Thymus (tissue), 14 donors: ENCODE measurements at places on chromosomes 5 and 9.

GRCh38 chr5:102933316-102933715 is 178.2 kb downstream of the PAM start:
- no peaks in the 10 kb centered on the region for H3K4me1 ChIP-seq
- H3K4me3 ChIP-seq, result no peak overlapping the region
- H3K27me3 ChIP-seq, result no peaks in the 10 kb centered on the region
- no peak overlapping the region for H3K27ac ChIP-seq
- no peak for DNase-seq

DNA sequence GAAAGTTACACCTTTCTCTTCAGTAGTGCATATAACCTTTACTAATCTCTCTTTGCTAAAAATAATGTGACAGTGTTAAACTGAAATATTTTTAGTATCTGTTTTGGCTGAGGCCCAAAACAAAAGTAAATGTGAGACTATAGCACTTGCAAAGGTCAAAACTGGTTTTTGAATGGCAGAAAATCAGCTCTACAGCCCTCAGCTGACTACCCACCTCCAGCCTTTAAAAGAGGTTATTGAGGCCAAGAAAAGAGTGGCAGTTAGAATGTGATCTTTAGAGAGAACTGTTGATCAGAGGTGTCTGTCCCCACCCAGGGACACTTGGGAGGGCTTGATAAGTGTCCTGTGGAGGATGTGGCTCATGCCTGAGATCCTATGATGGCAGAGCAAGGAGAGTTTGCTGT is 30.9 kb downstream of the PRKACG start:
- H3K4me3 ChIP-seq, result no peak overlapping the region
- DNase-seq, result no peak
- no peaks in the 10 kb centered on the region for H3K4me1 ChIP-seq
- H3K27ac ChIP-seq, result no peak overlapping the region
- H3K36me3 ChIP-seq, result no peaks in the 10 kb centered on the region

DNA sequence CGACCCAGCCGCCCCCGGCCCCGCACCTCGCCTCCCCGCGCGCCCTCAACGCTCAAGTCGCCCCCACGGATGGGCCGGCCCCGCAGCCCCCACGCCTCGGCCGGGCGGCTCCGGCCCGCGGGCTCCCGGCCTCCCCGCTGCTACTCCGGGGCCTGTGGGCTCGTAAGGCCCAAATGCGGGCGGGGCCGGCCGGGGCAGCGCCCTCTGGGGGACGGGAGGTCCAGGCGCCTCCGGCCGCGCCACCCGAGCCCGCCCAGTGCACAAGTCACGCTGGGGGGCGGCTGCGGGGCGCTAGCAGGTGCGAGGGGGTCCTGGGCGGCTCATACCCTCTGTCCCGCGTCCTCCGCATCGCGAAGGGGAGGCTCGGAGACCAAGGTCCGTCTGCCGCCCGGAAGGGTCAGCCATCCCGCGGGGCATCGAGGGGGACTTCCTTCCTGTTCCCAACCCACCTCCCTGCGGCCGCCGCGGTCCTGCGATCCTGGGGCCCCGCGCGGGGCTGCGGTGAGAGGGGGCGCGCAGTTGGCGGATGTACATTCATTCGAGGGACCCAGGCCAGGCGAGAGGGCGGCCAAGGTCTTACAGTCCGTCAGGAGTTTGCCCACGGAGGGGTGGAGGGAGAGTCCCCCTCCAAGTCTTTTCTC is at the start of gene CIZ1:
Gene CIZ1, minus strand, starts transcription at position 167 of the 641 bp plus-strand sequence. CDS start 715 bp downstream, outside the sequence.
- peaks cover 13% of the 10 kb centered on the region for H3K27me3 ChIP-seq
- peak within 1 kb of the TSS; percentile 66 for H3K4me3 ChIP-seq
- peaks cover 4% of the 10 kb centered on the region for H3K36me3 ChIP-seq
- DNase-seq, result no peak
- H3K4me1 ChIP-seq, result peaks cover 10% of the 10 kb centered on the region

- H3K27me3 ChIP-seq, result peaks cover 26% of the 10 kb centered on the region
- DNase-seq, result no peak
- H3K4me3 ChIP-seq, result no peak overlapping the region
- H3K27ac ChIP-seq, result no peak overlapping the region
- H3K4me1 ChIP-seq, result peaks cover 3% of the 10 kb centered on the region
Measured at GRCh38 chr5:136129445-136129844, 3.2 kb upstream of the SMAD5 start.

GRCh38 chr5:56567278-56567677 is 248.1 kb upstream of the MAP3K1 start:
- H3K27me3 ChIP-seq, result no peaks in the 10 kb centered on the region
- no peaks in the 10 kb centered on the region for H3K36me3 ChIP-seq
- H3K27ac ChIP-seq, result no peak overlapping the region
- DNase-seq, result no peak
- H3K4me3 ChIP-seq, result no peak overlapping the region

DNA sequence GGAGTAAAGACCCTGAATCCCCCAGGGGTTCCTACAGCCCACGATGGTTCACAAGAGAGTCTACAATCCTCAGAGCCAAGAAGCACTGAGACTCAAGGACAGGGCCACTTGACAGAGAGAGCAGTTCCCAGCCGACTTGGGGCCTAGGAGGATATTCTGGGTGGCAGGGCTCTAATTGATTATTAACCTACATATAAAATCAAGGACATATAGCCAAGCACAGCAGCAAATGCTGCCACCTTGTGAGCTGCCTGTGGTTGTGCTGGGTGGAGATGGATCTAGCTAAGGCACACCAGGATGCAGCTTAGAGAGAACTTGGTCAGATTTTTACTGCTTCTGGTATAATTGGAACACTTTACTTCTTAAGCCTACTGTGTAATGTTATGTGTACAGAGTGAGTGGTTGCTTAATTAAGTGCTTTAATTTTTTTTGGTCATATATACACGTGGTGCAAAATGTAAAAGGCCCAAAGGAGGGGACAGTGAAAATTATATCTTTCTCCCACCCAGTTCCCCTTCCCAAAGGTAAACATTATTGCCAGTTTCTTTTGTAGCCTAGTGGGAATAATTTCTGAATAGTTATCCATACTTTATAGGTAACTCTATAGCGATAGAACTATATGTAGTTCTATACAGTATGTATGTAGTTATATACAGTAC is 78.8 kb downstream of the F2RL2 start:
- H3K27ac ChIP-seq, result no peak overlapping the region
- peaks cover 3% of the 10 kb centered on the region for H3K4me1 ChIP-seq
- no peaks in the 10 kb centered on the region for H3K27me3 ChIP-seq
- H3K36me3 ChIP-seq, result no peaks in the 10 kb centered on the region

DNA sequence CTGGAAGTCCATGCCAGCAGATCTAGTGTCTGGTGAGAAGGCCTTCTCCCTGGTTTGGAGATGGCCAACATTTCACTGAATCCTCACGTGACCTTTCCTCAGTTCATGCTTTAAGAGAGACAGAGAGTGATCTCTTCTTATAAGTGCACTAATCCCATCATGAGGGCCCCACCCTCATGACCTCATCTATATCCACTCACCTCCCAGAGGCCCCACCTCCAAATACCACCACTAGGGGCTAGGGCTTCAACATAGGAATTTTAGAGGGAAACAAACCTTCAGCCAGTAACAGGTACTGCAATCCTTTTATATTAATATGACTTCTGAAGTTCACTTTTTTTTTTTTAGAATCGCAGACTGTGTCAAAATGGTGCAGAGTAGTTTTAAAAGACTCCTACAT is 496.9 kb upstream of the ADAMTS16 start:
- DNase-seq, result no peak
- H3K4me3 ChIP-seq, result no peak overlapping the region
- no peaks in the 10 kb centered on the region for H3K4me1 ChIP-seq

DNA sequence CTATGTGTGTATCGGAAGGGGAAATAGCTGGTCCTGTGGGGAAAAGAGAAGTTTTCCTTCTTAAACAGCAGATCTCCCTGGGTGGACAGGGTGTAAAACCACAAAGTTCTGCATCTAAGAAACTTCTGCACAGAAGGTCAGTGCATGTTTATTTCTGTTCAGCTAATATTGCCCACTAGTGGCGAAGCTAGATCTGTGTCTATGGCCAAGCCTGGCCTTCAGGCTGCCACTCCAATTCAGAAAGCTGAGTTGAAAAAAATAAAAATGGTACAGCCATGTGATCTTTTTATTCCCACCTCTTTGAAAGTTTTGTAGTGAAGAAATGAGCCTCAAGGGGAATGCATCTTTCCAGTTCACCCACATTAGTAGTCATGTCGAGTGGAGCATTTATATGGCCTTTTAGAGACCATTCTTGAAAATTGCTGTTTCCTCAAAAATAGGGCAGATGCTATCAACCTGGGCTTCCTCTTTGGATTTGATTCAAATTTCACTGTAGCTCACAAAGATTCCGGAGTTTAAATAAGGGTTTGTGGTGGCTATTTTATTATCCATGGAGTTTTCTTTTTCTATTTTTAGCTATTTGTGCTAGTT is 488.0 kb downstream of the PRELID2 start:
- H3K36me3 ChIP-seq, result no peaks in the 10 kb centered on the region
- no peak for DNase-seq
- no peaks in the 10 kb centered on the region for H3K4me1 ChIP-seq
- H3K27me3 ChIP-seq, result no peaks in the 10 kb centered on the region
- H3K4me3 ChIP-seq, result no peak overlapping the region
- H3K27ac ChIP-seq, result no peak overlapping the region

- no peak for DNase-seq
- no peak overlapping the region for H3K4me3 ChIP-seq
- H3K4me1 ChIP-seq, result no peaks in the 10 kb centered on the region
Measured at GRCh38 chr5:140152022-140152999, 22.7 kb upstream of the CYSTM1 start.

- no peaks in the 10 kb centered on the region for H3K4me1 ChIP-seq
- peaks cover 2% of the 10 kb centered on the region for H3K27me3 ChIP-seq
- no peaks in the 10 kb centered on the region for H3K36me3 ChIP-seq
- H3K4me3 ChIP-seq, result no peak overlapping the region
Measured at GRCh38 chr5:135593141-135593540, 14.3 kb upstream of the CXCL14 start.

- no peaks in the 10 kb centered on the region for H3K4me1 ChIP-seq
- no peak for DNase-seq
- H3K27ac ChIP-seq, result no peak overlapping the region
- H3K36me3 ChIP-seq, result no peaks in the 10 kb centered on the region
- H3K27me3 ChIP-seq, result no peaks in the 10 kb centered on the region
Measured at GRCh38 chr9:86201474-86202337, 57.8 kb downstream of the C9orf153 start.

- H3K27ac ChIP-seq, result no peak overlapping the region
- DNase-seq, result peak; percentile 5
- H3K4me3 ChIP-seq, result no peak overlapping the region
- H3K36me3 ChIP-seq, result no peaks in the 10 kb centered on the region
- H3K27me3 ChIP-seq, result no peaks in the 10 kb centered on the region
Measured at GRCh38 chr9:87792831-87793288, 66.9 kb downstream of the CTSL start.

GRCh38 chr5:2921651-2922050 is 170.2 kb upstream of the IRX2 start:
- H3K27me3 ChIP-seq, result no peaks in the 10 kb centered on the region
- H3K4me3 ChIP-seq, result no peak overlapping the region
- H3K36me3 ChIP-seq, result no peaks in the 10 kb centered on the region
- H3K4me1 ChIP-seq, result no peaks in the 10 kb centered on the region

GRCh38 chr5:98128846-98129245 is 644.6 kb upstream of the RGMB start:
- no peaks in the 10 kb centered on the region for H3K36me3 ChIP-seq
- no peaks in the 10 kb centered on the region for H3K4me1 ChIP-seq
- DNase-seq, result no peak
- no peak overlapping the region for H3K27ac ChIP-seq

DNA sequence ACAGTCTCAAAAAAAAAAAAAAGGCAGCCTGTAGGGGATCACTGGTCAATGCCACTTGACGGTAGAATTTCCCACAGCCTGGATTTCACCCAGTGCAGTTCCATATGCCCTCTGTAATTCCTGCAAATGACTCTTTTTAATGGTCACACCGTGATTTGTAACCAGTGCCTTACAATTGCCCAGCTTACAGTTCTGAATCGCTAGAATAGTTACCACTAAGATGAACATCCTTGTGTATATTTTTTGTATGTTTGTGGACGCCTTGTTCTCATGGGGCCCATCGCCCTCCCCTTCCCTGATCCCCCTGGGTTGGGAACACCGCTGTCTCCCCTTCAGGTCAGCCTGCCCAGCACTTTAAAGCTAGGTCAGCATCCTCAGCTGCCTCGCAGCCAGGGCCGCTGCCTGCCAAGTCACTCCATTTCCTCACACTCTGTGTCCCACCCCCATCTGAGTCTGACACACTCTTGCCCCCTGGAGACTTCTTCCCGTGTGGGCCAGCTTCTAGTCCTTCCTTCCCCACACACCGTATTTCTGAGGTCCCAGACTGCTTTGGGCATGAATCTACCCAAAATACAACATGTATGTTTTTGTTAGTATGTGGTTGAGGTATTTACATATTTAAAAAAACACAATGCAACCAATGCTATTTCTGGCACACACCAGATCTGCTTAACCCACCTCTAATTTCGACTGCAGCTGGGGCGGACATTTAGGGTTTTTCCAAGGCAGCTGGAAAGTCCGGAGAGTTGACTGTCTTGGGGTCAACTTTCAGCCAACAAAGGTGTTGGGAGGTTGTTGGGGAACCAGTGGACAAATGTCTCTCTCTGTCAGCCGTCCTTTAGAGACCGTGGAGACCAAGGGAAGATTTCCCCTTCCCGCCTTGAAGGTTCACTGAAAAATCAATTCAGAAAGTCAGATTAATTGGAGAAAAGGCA is 120.5 kb upstream of the NEK6 start:
- no peaks in the 10 kb centered on the region for H3K27me3 ChIP-seq
- no peaks in the 10 kb centered on the region for H3K36me3 ChIP-seq
- no peak overlapping the region for H3K27ac ChIP-seq
- H3K4me3 ChIP-seq, result no peak overlapping the region

GRCh38 chr5:116566251-116566650 is 8.4 kb downstream of the SEMA6A start:
- H3K36me3 ChIP-seq, result no peaks in the 10 kb centered on the region
- H3K27me3 ChIP-seq, result peaks cover 11% of the 10 kb centered on the region
- DNase-seq, result no peak
- H3K27ac ChIP-seq, result no peak overlapping the region
- no peaks in the 10 kb centered on the region for H3K4me1 ChIP-seq
- no peak overlapping the region for H3K4me3 ChIP-seq

DNA sequence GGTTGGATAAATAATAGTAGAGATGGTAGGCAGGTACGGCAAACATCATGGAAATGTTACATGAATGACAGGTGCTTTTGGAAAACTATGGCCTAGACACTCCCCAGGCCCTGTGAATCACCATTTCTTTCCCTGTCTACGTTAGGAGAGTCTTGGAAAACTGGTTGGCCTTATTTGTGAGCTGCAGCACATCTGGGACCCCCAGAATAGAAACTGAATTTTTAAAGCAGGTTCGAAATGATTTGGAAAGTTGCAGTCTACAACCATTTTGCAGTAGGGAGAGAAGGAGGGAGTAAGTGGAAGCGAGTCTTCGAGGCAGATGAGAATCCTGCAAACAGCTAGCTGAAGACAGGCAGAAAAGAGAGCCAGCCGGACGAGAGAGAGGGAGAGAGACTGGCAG is 13.0 kb downstream of the C1QTNF2 start:
- H3K36me3 ChIP-seq, result no peaks in the 10 kb centered on the region
- H3K27me3 ChIP-seq, result no peaks in the 10 kb centered on the region
- H3K4me3 ChIP-seq, result no peak overlapping the region
- no peaks in the 10 kb centered on the region for H3K4me1 ChIP-seq
- no peak overlapping the region for H3K27ac ChIP-seq
